ENCODE measurements at places on chromosomes 3 and 15. TPM values are rescaled to one million over a fixed set of nuclear protein-coding genes. Genes with fewer than 3 reads are reported as not detected.
A peak's percentile ranks its signal among the peaks of the same experiment; 100 is the strongest.

Gene CASR
- total RNA-seq, result not detected

Gene LYZL4
- not detected for total RNA-seq

Gene GCHFR
- 9.9 TPM for total RNA-seq

Gene KY
- total RNA-seq, result not detected

Gene RFT1
- total RNA-seq, result 12.2 TPM

Gene PP2D1
- total RNA-seq, result not detected

Gene PRKCD
- 1.9 TPM for total RNA-seq

- peak; percentile 31 for DNase-seq
Observed at GRCh38 chr15:66721501-66721937, 19.5 kb downstream of the SMAD6 start.

GRCh38 chr15:77568014-77568972 is 64.4 kb downstream of the LINGO1 start:
- no peak for DNase-seq

DNA sequence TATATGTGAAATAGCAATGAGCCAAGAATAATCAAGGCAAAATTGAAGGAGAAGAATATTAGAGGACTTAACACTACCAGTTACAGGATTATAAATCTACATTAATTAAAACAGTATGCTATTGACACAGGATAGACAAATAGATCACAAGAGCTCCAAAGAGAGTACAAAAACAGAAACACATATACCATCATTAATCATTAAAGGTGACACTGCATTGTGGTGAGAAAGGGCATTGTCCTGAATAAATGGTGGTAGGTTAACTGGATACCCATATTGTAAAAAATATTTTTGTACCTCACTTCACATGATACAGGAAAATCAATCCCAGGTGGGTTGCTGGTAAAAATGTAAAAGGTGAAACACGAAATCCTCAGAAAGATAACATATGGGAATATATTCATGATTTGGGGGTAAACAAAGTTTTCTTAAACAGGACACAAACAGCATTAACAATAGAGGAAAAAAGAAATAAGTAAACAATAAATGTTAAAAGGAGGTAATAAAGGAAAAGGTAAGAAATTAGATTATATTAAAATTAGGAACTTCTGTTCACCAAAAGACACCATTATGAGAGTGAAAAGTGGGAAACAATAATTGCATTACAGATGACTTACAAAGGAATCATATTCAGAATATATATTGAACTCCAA is 145.2 kb downstream of the THRB start:
- no peak for DNase-seq

- DNase-seq, result no peak
Observed at GRCh38 chr3:135238871-135239614, 444.0 kb downstream of the EPHB1 start.

DNA sequence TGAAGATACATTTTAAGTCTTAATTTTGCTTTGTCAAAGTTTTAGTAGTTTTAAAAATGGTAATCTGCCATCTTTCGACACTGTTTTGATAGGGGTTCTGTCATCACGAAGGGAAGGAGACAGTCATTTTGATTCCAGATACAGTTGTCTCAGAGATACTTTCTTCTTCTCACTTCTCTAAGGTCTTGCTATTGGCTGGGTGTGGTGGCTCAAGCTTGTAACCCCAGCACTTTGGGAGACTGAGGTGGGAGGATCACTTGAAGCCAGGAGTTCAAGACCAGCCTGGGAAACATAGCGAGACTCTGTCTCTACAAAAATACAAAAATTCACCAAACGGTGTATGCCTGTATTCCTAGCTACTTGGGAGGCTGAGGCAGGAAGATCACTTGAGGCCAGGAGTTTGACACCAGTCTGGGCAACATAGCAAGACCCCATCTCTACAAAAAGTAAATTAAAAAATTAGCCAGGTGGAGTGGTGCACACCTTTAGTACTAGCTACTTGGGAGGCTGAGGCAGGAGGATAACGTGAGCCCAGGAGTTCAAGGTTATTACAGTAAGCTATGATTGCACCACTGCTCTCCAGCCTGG is 3.3 kb downstream of the RAB8B start:
- DNase-seq, result no peak

DNA sequence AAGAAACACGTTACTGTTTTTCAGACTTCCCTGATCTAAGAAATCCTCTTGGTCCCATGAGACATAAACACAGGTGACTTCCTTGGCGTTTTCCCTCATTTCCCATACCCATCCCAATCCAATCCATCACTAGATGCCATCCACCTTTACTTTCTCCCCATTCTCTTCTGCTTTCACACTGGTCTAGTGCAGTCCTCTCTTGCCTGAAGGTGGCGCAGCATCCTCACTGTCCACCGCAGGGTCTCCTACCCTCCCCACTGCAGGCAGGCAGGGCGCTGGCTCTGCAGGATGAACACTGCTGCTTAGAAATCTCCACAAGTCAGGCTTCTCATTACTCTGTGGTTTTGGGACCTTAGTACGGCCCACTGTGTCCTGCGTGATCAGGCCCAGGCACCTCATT is 58.2 kb downstream of the RAB7A start:
- peak; percentile 33 for DNase-seq

DNA sequence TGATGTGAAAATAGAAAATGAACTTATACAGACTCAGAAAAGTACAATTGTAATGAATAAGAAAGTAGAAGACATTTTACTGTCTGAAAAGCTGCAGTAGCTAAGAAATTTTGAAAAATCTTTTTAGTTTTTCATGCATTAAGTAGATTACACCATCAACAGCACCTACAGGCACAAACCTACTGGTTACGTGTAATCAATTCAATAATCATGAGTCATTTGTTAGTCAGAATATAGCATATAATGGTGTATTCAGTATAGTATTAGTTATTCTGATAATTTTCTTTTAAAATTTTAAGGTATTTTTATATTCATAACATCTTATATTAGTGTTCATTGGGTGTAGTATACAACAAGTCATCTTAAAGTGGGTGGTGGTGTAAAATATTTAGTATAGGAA is 550.5 kb upstream of the GBE1 start:
- DNase-seq, result no peak

DNA sequence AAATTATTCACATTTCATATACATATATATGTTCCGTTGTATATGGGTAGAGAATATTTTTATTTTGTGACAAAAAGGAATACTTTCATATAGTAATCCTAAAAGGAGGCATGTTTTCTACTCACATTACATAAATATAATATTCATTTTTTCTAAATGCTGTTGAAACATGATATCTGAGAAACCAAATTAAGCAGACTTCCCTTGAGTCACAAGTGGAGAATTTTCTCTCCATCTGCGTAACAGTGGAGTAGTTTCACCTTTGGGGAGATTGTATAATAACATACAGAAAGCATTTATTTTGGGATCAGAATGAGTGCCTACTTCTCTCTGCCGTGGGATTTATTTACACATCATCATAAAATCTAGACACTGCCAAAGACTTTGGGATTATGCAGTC is 849.8 kb downstream of the NSUN3 start:
- no peak for DNase-seq

DNA sequence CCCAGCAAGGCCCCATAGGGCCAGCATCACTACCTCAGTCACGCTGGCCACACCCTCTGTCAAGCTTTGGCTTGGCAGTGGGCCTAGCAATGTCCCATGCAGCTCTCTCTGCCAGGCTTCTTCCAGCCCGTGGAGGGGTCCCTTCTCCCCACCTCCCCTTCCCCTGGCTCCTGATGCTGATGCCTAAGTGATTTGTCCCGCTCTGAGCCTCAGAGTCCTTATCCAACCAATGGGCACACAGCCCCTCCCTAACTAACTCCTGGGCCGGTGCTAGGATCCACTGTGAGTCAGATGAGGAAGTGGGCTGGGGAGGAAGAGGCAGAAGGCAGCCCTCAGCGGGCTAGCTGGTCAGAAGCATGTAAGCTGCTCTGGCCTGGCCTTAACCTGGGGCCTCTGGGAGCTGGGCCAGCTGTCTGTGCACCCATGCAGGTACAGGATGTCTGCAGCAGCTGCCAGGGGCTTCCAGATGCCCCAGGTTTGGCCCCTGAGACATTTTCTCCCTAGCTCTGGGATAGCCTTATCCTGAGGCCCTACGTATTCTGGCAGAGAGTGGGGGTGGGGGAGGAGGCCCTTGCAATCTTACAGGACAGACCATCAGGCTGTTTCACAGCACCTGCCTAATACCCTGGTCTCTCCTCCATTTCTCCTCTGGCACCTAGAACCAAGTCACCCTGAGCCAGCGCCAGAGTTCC is 740 bp upstream of the ZBTB47 start:
- DNase-seq, result peak; percentile 85

DNA sequence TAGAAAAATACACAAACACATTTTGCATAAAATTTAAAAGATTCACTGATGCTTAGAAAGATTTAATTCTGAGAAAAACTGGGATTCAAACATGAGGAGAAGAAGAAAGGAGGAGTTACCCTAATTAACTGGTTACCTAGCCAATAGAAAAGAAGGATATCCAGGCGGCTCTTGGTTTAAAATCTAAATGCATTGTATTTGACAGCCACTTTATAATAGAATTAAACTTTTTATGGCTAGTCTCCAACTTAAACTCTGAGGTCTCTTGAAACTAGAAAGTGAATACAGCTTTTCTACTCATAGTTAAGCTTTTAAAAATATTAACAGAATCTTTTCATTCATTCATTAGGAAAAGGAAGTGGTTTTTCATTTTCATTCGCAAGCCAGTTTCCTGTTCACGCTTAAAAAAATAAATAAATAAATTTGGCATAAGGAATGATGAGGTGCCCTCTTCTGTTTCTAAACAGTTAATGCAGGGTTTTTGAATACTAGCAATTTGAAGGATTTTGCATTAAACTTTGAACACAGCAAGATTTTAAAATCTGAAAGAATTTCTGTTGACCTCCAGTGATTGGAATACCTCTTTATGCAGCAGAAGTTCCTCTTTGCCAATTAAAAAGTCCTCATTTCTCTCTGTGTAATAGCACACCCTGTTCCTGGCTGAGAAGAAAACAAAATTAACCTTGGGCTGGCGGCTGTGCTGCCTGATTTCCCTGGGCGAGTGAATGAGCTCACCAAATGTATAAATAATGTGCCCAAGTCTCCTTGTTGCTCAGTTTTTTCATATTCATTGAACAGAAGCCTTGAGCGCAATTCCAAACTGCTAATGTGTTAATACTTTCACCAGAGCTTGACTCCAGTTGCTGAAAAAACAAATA is 105.1 kb downstream of the ZMAT3 start:
- DNase-seq, result peak; percentile 40

- no peak for DNase-seq
Observed at GRCh38 chr3:128707928-128708494, 18.0 kb upstream of the RAB7A start.

DNA sequence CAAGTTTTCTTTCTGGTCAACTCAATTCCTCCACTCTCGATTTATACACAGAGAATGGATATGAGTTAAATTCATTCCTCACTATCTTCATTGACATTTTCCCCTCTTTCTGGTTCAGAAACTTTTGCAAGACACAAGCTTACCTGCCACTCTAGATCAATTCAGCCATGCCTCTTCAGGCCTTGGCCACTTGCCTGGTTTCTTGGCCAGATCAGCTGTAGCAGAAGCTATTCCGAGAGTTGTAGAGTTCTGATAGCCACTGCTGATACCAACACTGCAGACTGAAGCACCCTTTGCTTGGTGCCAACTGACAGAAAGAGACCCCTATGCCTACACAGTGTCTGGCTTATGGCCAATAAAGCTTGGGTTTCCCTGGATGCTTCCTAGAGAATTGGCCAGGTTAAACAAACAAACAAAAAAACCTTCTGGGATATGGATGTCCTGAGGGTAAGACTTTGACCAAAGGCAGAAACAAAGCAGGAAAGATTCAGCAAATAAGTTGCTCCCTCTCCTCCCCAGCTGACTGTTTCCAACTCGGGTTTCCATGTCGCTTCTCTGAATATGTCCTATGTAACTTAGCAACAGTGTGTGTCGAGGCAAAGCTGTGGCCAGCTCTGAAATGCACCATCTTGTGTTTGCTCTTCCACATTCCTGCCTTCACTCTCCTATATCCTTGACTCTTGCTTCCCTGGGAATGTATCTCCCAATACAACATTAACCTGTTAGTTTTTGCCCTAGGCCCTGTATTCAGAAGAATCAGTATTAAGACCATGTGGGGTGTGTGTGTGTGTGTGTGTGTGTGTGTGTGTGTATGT is 521.6 kb downstream of the EPHA3 start:
- DNase-seq, result no peak

- no peak for DNase-seq
Observed at GRCh38 chr3:182399978-182400737, 393.1 kb upstream of the ATP11B start.

DNA sequence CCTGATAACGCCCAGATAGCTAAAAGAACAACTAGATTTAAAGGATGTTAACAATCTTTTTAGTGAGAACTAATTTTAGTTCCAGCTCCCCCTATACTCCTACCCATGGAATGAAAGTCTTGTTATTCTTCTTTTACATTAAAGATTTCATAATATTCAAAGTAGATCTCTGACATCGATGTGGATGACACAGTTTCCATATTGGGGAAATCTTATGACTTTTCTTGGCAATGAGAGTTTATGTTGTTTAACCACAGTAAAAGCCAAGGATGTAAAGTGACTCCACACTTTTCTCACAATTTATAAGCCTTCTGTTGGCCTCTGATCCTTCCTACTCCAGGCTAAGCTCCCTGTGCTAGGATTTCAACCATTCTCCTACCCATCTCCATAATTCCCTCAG is 332.6 kb upstream of the KCNMB2 start:
- DNase-seq, result no peak

DNA sequence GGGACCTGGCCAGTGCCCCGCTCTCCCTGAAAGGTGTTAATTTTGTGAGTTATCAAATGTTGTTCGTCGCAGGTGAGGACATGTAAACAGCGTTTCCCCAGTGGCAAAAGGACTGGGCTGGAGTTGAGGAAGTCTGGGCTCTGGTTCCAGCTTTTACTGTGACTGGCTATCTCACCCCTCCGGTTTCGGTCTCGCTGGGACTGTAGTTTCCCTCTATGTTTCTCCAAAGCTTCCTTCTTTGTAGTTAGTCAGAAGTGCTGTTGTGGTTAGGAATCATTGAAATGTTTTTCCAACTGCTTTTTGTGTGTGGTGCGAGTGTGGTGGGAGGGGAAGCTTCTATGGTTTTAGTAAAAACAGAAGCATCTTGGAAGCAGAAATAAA is 990 bp upstream of the CLDN1 start:
- DNase-seq, result no peak
